ENCODE measurements at places on chromosomes 5 and 9.

DNA sequence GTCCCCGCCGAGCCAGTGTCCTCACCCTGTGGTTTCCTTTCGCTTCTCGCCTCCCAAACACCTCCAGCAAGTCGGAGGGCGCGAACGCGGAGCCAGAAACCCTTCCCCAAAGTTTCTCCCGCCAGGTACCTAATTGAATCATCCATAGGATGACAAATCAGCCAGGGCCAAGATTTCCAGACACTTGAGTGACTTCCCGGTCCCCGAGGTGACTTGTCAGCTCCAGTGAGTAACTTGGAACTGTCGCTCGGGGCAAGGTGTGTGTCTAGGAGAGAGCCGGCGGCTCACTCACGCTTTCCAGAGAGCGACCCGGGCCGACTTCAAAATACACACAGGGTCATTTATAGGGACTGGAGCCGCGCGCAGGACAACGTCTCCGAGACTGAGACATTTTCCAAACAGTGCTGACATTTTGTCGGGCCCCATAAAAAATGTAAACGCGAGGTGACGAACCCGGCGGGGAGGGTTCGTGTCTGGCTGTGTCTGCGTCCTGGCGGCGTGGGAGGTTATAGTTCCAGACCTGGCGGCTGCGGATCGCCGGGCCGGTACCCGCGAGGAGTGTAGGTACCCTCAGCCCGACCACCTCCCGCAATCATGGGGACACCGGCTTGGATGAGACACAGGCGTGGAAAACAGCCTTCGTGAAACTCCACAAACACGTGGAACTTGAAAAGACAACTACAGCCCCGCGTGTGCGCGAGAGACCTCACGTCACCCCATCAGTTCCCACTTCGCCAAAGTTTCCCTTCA, 1.4 kb downstream of the GLIS3 start:
- DNase-seq, result no peak

DNA sequence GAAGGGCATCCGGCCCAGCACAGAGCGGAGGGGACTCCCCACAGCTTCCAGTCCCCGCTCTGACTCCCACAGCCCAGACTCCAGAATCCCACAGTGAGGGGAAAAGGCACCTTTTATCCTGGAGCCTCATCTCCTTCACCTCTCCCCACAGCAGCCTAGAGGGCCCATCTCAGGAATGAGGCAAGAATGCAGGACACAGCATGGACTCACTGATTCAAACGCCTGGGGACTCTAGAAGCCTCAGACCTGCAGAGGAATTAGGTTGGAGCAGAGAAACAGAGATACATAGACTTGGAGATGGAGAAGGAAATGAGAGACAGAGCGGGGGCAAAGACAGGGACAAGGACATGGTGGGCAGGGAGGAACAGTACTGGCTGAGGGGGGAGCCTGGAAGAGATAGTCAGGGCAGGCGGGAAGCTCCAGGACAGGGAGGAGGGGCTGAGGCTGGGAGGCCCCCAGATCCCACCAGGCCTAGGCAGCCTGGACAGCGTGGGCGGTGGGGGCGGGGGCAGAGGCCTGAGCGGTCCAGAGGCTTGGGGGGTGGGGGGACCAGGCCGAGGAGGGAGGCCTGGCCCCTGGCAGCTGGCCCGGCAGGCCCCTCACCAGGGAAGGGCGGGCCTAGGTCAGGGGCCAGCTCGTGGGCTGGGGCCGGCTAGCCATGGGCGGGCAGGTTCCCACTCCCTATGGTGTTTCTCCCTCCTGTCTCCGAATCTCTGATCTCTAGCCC, 15.8 kb downstream of the CNTFR start:
- no peak for DNase-seq

GRCh38 chr9:72551306-72551705, 29.9 kb downstream of the TMC1 start:
- no peak for DNase-seq

DNA sequence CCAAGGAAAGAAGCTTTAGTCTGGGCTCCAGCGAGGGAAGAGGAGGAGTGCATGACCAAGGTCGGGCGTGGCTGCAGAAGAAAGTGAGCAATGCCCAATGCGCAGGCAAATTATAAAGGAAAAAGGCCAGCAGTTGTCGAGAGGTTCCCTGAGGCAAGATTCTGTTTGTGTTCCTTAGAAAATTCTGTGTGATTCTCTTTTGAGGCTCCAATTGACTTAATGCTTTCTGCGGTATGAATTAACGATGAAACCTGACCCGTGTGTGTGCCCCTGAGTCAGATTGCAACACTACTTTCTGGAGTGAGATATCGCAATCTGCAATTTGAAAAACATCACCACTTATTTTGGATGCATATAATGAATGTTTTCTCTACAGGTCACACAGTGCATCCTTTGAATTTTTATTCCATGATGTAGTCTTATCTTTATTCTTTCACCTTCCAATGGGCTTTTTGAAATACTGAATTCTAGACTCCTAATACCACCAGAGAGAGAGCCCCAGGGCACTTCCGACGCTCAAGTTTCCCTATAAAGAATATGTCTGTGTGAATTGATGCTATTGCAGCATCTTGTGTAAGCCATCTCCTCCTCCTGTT, 117.9 kb upstream of the IL6ST start:
- no peak for DNase-seq

GRCh38 chr5:116546743-116547124, 27.9 kb downstream of the SEMA6A start:
- no peak for DNase-seq

DNA sequence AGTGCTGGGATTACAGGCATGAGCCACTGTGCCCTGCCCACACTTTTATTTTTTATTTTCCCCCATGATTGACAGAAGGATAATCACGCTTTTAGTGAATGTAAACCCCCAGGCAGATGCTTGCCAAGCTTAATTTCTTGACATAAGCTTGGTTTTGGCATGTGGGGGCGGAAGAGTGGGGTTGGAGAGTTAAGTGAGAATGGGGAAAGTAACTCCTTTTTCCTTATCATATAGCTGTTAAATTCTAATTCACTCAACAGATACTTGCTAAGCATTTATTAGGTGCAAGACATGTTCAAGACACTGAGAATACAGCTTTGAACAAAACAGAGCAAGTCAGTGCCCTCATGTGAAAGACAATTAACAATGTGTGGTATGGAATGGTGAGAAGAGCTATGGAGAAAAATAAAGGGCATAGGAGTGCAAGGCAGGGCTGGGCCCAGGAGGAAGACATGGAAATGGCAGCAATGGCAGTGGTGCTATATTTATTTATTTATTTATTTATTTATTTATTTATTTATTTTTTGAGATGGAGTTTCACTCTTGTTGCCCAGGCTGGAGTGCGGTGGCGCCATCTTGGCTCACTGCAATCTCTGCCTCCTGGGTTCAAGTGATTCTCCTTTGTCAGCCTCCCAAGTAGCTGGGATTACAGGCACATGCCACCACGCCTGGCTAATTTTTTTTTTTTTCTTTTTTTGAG, 2.2 kb downstream of the SLC26A2 start:
- no peak for DNase-seq

DNA sequence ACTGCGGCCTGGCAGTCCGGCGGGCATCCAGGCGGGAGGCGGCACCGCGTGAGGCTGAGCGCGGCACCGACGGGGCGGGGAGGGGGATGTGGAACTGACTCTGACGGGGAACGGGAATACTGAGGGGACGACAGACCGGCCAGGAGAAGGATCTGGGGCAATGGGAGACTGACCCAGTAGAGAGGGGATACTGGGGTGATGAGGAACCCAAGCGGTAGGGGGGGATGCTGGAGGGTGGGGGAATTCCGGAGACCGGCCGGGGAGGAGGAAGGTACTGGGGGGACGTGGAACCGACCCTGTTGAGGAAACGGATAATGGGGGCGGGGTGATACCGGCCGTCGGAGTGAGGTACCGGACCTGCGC, 423 bp downstream of the IPPK start:
- DNase-seq, result no peak

GRCh38 chr5:39158127-39158593, 61.2 kb downstream of the FYB1 start:
- no peak for DNase-seq

DNA sequence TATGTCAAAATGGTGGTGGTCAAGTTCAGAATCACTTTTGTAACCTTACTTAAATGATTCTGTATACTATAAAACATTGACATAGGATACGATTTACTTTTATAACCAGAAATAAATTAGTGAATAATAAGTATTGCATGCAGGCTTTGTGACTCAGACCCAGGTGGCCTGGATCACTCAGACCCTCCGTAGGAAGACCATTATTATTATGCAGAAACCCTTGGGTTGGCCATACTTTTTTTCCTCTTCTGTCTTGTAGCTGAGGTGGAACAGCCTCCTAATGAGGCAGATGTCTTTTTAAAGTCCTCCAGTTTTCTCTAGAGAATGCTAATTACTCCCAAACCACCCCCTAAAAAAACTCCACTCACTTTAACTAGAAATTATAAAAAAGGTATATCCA, 121.9 kb downstream of the LPAR1 start:
- no peak for DNase-seq
